ENCODE measurements at places on chromosomes 1 and 21.
A peak's percentile ranks its signal among the peaks of the same experiment; 100 is the strongest.

GRCh38 chr1:31620631-31621497 is 3.4 kb downstream of the HCRTR1 start:
- DNase-seq: no peak

- DNase-seq: no peak
Measured at GRCh38 chr1:182817802-182818201, 21.3 kb upstream of the DHX9 start.

DNA sequence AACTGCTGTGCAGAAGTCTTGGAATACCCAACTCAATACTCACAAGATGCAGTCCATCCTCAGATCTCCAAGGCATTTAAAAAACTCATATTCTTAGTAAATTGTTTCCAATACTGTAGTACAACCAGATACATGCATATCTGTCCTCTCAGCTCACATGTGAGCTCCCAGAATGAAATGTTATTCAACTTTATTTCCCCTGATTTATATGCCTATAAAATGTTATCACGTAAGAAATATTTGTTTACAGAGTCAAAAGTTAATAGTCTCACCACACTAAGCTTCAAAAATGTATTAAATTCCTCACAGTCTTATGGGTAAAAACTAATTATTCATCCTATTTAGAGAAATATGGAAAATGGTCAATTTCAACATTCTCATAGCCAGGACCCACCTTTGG is 56.6 kb downstream of the LTN1 start:
- no peak for DNase-seq

DNA sequence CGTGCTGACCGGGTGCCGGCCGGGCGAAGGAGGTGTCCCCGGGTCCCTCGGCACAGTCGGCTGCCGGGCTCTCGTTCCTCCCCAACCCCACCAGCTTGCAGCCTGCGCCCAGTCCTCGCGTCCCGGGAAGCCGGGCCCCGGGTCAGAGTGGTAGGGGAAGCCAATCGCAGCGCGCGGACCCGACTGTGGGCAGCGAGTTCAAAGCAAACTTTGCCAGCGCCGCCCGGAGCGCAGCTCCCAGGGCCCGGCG is 328 bp downstream of the MYCL start:
- DNase-seq: no peak

DNA sequence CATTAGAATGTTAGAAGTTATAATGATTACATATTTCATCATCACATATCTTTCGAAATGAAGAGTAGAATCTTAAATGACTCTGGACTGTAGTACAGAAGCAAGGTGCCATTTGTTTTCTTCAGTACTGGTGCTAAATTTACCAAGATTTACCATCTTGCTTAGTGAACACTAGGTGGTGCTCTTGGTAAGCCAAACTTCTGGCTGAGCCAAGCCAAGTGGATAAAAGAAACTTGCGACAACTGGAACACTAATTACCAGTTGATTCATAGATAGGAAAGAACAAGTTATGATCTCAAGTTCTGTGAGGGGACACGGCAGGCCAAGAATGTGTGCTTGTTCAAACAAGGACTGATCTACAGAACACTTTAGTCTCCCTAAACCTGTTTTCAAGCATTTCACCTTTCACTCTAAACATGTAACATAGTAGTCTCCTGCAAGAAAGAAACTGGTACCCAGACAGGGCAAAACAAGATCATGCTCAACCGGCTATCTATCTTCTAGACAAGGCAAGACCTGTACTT is 19.8 kb downstream of the SPRTN start:
- peak; percentile 80 for DNase-seq

DNA sequence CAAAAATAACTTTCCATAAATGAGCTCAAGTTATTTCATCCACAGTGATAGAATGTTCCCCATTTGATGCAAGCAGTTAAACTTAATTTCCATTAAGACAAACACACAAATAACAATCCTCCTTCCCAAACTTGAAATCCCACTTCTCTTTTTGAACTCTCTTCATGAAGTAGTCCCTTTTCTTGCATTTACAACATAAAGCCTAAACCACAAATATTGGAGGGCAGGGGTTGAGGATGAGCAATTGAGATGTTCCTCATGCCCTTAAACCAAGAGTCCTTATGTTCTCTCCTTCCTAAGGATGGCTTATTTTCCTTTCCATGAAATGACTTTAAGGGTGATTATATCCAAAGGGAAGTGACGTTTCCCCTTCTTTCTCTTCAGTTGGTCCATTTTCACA is 228.8 kb downstream of the DISC1 start:
- no peak for DNase-seq

GRCh38 chr1:14661222-14661621 is 62.7 kb downstream of the KAZN start:
- DNase-seq: no peak

GRCh38 chr1:156692925-156693847 is 12.2 kb downstream of the CRABP2 start:
- DNase-seq: peak; percentile 60

- no peak for DNase-seq
Measured at GRCh38 chr1:206011057-206011456, 7.9 kb upstream of the RAB7B start.

DNA sequence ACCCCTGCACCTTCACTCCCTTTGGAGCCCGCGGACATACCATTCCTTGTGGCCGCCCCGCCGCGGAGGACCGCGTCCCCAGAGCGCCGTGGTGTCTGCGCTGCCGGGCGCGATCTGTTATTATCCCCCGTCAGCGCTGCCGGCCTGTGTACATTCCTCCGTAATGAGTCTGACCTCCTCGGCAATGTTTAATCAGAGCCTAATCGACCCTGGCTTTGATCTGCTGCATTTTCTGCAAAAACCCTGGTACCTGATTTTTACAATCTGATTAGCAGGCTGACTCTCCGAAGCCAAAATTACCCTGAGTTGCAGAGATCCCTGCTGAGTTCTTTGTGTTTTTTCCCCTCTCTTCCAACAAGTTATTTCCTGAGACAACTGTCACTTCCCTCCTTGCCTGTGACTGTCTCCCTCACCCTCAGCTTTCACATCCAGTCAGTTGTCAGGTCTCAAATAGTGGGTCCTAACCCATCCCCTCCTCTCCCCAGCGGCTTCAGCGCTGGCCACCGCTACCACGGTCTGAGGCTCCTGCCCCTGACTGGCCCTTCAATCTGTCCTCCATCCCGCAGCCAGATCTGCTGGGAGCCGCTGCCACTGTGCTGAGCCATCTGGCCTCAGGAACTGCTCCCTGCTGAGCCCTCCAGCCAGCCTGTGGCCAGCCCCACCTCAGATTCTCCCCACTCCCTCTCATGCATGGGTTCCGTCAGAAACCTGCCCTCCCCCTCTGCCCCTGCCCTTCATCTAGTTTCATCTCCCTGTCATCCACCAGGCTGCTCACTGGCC is 53.5 kb downstream of the GLIS1 start:
- peak; percentile 80 for DNase-seq

DNA sequence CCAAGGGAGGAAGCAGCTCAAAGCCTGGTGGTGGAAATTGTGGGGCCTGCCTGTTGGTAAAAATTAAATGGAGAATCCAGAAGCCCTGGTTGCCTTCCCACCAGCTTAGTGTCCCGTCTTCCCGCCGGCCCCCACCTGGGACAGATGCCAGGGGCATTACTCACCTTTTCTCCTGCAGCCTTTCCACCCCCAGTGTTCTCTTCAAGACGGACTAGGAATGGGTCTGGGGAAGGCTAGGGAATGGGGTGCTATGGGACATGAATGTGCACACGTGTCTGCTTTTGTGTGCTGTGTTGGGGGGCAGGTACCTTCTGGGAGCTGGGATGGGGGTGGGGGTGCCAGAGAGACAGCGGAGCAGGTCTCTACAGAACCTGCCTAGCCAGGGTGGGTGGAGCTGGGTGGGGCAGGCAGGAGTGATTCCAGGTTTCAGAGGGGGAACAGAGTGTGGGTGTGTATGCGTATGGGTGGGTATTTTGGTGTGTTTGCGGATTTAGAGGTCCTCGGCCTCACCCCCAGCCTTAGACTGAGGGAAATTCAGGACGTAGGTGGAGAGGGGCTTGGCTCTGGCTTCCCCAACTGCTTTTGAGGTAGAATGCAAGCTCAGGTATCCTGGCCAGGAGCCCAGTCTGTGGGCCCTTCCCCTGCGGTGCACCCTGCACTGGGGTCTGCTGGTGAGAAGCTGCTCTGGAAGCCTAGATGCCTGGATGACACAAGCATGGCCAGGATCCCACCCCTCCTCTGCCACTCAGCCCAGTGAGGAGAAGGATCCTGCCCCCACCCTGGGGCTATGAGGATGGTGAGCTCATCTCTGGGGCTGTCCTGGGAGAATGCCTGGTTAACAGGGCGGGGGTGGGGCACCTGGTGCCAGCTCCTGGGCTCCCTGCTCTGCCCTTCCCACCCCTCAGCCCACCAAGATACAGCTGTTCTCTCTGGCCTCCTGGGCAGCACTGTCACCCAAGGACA is 7.8 kb downstream of the VANGL2 start:
- peak; percentile 82 for DNase-seq

DNA sequence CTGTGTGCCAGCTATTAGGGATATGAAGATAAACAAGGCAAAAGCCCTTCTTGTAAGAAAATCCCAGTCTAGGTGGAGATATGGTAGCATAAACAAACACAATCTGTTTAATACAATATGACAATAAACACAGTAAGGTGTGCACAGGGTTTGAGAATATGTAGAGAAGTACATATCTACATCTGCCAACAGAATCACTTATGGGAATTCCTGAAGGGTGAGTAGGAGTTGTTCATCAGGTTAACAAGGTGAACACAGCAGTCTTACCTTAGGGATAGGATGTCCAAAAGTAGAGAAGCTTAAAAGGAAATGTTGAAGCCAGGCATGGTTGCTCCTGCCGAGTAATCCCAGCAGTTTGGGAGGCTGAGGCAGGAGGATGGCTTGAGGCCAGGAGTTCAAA is 57.7 kb upstream of the LRRC7 start:
- DNase-seq: no peak
